ENCODE measurements at places on chromosomes 2 and 18. TPM values are rescaled to one million over a fixed set of nuclear protein-coding genes. Genes with fewer than 3 reads are reported as not detected.

GRCh38 chr2:100893392-100894104 lies 73.6 kb downstream of the NPAS2 start:
- H3K4me3 ChIP-seq = no peak overlapping the region
- no peak for DNase-seq
- H3K4me1 ChIP-seq = no peaks in the 10 kb centered on the region
- H3K27me3 ChIP-seq = no peaks in the 10 kb centered on the region
- H3K27ac ChIP-seq = no peak overlapping the region

GRCh38 chr2:122748552-122749011 lies 993.1 kb downstream of the TSN start:
- no peak for DNase-seq
- H3K4me1 ChIP-seq = no peaks in the 10 kb centered on the region
- H3K4me3 ChIP-seq = no peak overlapping the region
- no peaks in the 10 kb centered on the region for H3K36me3 ChIP-seq
- no peak overlapping the region for H3K27ac ChIP-seq

GRCh38 chr2:222024932-222025880 lies 273.6 kb downstream of the PAX3 start:
- H3K4me1 ChIP-seq = no peaks in the 10 kb centered on the region
- no peak overlapping the region for H3K4me3 ChIP-seq
- H3K27me3 ChIP-seq = peaks cover 5% of the 10 kb centered on the region
- no peak overlapping the region for H3K27ac ChIP-seq

- DNase-seq = no peak
- H3K36me3 ChIP-seq = peaks cover 6% of the 10 kb centered on the region
- peaks cover 45% of the 10 kb centered on the region for H3K4me1 ChIP-seq
Observed at GRCh38 chr2:46239175-46239846, 57.9 kb upstream of the EPAS1 start.

The SPP2 gene
- not detected for total RNA-seq

The DYSF gene
- 0.12 TPM for total RNA-seq

GRCh38 chr18:9617006-9617542 lies 2.7 kb upstream of the PPP4R1 start:
- no peak overlapping the region for H3K27ac ChIP-seq
- peaks cover 10% of the 10 kb centered on the region for H3K27me3 ChIP-seq
- no peak overlapping the region for H3K4me3 ChIP-seq
- peaks cover under 1% of the 10 kb centered on the region for H3K36me3 ChIP-seq
- no peak for DNase-seq

DNA sequence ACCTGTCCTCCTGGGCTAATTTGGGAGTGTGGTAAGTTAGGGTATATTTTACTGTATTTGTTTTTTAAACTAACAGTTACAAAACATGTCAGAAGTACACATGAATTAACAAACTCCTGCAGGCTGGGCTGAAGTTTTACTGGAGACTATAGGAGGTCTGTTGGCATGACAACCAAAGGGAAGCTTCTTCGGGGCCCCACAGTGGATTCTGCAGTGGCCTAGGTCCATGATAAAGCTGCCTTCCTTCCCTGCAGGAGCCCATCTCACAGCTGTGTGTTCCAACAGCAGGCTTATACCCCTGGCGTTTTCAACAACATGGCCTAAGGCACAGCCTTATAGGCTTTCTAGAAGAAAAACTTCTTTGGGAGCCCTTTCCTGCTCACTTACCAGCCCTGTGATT lies 128.0 kb upstream of the SETBP1 start:
- H3K4me1 ChIP-seq = peaks cover 9% of the 10 kb centered on the region
- no peak overlapping the region for H3K4me3 ChIP-seq
- no peaks in the 10 kb centered on the region for H3K36me3 ChIP-seq
- H3K27me3 ChIP-seq = peaks cover 3% of the 10 kb centered on the region
- DNase-seq = no peak

DNA sequence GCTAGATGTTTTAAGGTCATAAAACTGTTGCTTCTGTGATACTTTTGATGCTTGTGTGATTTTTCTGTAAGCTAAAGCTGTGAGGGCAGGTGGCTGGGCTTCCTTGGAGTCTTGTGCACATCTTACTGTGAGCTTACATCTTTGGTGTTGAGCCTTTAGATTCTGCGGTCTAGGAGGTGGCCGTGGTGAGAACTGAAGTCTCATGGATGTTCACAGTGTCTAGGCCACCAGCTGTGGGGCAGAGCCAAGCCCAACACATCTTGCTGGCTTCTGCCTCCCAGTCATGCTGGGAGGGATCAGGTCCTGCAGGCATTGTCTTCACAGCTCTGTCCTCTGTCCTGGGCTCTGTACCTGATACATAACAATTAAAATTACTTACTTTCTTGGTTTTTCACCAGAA lies 219.7 kb upstream of the HS6ST1 start:
- no peak overlapping the region for H3K27ac ChIP-seq
- H3K36me3 ChIP-seq = no peaks in the 10 kb centered on the region
- H3K4me3 ChIP-seq = no peak overlapping the region
- DNase-seq = no peak

The MOB4 gene
- total RNA-seq = 18.9 TPM

- H3K36me3 ChIP-seq = peaks cover 9% of the 10 kb centered on the region
- H3K27ac ChIP-seq = no peak overlapping the region
- DNase-seq = no peak
Observed at GRCh38 chr2:106068451-106068850, 125.7 kb downstream of the UXS1 start.

The RESP18 gene
- total RNA-seq = not detected

The TTN gene
- 11.6 TPM for total RNA-seq

DNA sequence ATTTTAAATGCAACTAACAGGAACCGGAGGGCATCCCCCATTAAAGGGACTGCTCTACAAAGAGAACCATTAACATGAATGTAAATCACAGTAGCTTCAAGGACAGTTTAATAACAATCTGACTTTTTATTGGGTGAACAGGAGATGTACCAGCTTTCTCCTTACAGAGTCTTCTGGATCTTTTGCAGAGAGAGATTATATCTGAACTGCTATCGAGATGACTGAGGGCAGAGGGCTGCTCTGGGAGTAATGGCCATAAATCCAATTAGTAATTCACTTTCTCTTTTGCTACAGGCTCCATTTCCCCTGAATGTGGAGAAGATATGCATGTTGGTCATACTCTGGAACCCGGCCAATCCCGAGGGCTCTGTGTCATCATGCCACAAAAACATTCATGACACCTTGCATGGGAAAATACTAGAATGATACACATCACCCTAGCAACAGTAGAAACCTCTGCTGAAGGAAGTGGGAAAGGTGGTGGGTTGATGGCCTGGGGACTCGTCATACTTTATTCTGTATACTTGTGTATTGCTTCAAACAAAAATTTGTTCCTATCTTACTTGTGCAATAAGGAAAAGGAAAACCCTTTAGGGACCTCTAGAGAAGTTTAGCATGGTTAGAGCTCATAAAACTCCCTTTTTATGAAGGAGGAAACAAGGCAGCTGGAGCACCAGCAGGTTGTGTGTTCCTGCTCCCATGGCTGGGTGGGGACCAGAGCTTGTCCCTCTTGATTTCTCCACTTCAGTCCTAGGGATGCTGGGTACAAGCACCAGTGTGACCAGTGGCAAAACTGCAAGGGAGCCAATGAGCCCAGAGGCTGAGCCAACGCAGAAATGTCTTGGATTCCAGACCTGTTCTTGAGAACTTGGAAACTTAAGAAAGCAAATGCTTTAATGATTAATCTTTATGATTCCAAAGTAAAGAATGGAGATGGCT lies 26.0 kb downstream of the CTAGE1 start:
- no peak overlapping the region for H3K4me3 ChIP-seq
- DNase-seq = no peak
- no peaks in the 10 kb centered on the region for H3K27me3 ChIP-seq
- H3K4me1 ChIP-seq = no peaks in the 10 kb centered on the region
- H3K27ac ChIP-seq = no peak overlapping the region

Data from activated CD4-positive, alpha-beta T cell treated with anti-CD3 and anti-CD28 coated beads, Interleukin-2, amount 10 ng/mL, durations not matched to agents 7 days and 5 days (primary cell).